Umbilical cord (tissue), 2 donors: ENCODE measurements at places on chromosomes 5 and 9.

DNA sequence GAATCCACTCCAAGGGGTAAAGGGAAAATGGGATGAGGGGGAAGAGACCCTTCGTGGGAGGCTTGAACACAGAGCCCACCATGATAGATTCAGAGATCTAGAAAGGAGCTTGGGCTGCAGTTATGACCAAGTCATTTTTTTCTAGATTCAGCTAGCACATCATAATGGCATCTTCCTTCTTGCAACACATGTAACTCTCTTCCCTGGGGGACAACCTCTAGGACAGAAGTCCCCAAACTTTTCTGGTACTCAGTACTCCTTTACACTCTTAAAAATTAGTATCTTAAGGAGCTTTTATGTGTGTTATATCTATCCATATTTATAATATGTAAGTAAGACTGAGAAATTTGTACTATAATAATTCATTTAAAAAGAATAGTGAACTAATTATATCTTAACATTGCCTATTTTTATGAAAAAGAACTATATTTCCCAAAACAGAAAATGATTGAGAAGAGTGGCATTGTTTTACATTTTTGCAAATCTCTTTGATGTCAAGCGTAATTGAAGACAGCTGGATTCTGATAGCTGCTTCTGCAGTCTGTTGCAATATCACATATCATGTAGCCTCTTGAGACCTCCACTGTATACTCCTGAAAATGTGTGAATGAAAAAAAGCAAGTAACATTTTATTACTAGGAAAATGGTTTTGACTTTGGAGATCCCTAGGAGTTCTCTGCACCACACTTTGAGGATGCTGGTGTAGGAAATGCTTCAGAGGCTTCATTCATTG lies 875 bp downstream of the ACO1 start:
- no peak for DNase-seq

GRCh38 chr5:97714424-97714823 lies 531.4 kb upstream of the RIOK2 start:
- no peak for DNase-seq

DNA sequence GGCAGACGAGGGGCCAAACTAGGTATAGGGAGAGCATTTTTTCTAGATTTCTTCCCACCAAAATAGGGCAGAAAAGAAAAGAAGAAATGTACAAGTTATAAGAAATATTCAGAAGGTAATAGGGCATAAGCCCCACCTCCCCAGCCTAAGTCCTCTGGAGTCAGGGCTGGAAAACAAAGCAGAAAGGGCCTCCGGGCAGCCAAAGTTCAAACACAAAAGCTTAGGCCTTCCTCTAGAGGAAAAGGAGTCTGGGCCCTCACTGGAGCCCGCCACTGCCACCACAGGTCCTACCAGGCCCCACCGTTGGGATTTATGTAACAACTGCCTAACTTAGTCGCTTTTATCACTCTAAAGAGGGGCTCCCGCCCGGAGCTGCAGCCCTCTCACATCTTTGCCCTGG lies 27.6 kb downstream of the TBC1D2 start:
- DNase-seq, result no peak

GRCh38 chr5:111223787-111224560 lies at the start of gene CAMK4:
Gene CAMK4 (plus strand): TSS chr5:111224384. CDS start chr5:111224484, 100 bp downstream.
- DNase-seq, result peak; percentile 85

- DNase-seq, result peak; percentile 57
Observed at GRCh38 chr5:151615431-151615830, 24.3 kb upstream of the FAT2 start.

DNA sequence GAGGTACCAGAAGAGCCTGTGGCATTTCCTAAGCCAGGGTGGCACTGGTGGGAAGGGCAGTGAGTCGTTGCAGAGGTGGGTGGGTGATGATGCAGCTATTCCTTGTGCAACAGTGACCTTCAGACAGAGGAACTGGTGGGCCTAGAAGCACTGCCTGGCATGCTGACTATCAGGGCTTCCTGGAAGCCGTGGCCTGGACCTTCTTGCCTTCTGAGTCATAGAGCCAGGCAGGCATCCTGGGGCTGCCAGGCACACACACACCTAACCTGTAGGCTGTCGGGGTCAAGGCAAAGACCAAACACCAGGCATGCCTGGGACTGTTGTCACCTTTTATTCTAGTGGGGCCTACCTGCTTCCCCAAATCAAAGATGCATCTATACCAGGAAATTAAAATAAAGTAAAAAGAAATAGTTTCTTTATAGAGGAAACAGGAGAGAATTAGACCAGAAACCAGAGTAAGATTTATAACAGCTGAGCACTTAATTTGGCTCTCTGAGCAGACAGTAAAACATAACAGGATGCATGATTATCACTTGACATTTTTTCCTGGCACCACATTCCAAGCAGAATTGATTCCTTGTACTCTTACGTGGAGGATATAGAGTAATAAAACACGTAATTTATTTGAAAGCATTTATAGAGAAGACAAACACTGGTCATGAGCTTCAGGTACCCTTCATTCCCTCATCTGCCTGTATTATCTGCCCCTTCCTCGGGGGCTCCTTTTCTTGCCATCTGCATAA lies 25.1 kb downstream of the NANS start:
- no peak for DNase-seq

DNA sequence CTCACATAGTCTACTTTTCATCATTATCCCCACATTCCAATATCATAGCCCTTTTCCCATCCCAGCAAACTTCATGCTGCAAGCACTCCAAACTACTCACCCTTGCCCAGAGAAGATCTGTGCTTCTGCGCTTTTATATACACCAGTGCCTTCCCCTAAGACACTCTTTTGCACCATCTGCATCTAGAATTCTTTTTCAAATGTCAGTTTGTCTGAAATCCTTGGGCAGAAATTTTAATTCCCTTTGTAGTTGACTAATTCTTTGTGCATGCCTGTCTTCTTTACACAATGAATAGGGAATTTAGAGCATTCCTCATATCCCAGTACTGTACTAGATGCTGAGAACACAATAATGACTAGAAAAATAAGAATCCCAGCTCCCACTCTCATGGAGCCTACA lies 298.9 kb downstream of the KCNN2 start:
- no peak for DNase-seq

GRCh38 chr5:173234129-173234790 lies 746 bp downstream of the NKX2-5 start:
- no peak for DNase-seq

- no peak for DNase-seq
Observed at GRCh38 chr5:108196276-108196675, 185.6 kb downstream of the FBXL17 start.

- DNase-seq, result no peak
Observed at GRCh38 chr5:82640916-82641315, 362.8 kb upstream of the RPS23 start.

DNA sequence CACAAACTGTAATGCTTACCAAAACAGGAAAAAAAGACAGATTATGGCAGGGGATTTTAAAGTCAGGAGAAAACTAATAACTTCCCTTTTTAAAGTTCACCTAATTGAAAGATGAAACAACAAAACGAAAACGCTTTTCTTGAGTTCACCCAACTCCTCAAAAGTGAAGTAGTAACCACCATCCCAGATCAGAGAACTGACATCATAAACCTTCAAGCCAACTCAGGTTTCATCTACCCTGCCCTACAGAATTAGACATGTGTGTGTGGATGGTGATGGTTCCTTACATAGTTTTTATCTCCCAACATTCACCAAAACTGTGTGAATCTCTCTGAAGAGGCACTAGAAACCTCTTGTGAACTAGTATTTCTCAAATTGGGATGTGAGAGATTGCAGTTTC lies 195.2 kb upstream of the PTGER4 start:
- DNase-seq, result no peak

DNA sequence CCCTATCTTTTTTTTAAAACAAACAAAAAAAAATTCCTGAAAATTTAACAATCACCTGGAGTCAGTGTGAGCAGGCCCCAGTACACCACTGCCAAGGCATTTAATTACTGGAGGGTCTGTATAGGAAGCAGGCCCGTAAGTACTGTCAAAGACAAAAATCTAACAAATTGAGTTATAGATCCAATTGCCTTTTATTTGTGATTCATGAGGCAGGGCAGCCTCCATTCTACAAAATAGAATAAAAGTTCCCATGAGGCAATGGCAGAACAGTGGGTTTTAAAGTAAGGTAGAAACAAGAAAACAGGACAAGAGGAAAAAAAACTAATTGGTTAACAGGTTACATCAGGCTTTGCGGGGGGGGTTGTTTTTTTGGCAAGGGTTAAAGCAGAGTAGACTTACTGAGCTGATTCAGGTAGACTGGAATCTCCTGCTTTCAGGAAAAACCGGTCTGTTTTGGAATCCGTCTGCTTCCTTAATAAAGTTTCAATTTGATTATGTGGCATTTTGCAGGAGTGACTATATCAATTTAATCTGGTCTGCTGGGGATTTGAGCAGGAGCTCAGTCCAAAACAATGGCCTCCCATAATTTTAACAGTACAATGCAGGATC lies 48.9 kb downstream of the AUH start:
- no peak for DNase-seq
